Cerebellar cortex (tissue), 1 donor: ENCODE measurements at places on chromosomes 7 and 10.

DNA sequence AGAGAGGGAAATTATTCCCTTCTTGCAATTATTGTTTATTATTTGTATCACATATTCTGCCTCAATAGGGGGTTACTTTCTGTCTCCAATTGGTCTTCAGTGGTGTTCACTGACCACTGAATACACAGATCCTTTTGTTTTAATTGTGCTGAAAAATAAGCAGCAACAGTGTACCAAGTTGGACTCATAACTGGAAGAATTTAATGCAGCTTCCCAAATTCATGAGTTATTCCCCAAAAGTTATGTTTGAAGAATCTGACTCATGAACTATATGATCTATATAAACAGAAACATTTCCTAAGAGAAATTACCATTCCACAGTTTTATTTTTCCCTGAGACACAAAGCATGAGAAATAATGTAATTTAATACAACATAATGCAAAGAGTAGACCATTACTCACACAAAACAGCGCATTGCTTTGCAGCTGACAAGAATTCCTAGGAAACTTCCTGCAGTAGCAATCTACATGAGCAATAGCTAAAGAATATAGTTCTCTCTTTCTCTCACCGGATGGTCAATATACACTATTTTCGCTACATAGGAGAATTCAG is 479.2 kb downstream of the HTR7 start:
- DNase-seq = no peak

DNA sequence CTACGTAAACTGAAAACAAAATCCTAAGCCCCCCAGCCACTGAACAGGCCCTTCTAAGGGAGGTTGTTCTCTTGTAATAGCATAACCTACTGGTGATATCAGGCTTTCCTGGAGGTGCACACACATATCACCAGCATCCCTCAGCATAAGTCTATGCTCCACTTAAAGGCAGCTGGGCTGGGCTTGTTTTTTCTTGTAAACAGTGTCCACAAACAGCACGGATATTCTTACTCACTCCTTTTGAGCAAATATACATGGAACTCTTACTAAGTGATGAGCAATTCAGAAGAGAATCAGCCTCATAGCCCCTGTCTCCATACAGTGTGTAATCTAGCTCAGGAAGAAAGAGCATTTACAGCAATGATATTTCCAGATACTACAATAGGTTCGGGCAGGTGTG is 2.4 kb downstream of the LRIT1 start:
- no peak for DNase-seq

DNA sequence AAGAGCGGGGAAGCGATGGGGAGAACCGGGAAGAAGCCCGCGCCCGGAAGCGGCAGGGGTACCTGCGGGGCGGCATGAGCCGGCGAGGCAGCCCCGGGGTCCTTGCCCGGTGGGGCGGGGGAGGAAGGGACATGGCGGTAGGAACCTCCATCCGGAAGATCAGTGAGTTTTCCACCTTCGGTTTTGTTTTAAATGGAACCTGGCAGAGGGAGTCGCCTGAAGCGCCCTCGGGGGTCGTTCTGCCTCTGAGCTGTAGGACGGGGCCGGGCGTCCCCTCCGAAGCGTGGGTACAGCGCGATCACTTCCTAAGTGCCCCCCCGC is 471 bp downstream of the PFKP start:
- no peak for DNase-seq

DNA sequence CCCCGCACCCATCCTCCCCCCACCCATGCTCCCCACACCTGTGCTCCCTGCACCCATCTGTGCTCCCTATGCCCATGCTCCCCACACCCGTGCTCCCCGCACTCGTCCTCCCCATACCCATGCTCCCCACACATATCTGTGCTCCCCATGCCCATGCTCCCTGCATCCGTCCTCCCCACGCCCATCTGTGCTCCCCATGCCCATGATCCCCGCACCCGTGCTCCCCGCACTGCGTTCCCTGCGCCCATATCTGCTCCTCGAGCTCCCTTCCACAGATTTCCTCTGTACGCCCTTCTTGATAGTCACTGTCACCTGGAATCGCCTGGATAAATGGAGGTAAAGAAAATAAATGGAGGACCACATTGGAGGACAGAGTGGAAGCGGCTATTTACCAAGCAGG is 9.9 kb downstream of the DIP2C start:
- DNase-seq = no peak

DNA sequence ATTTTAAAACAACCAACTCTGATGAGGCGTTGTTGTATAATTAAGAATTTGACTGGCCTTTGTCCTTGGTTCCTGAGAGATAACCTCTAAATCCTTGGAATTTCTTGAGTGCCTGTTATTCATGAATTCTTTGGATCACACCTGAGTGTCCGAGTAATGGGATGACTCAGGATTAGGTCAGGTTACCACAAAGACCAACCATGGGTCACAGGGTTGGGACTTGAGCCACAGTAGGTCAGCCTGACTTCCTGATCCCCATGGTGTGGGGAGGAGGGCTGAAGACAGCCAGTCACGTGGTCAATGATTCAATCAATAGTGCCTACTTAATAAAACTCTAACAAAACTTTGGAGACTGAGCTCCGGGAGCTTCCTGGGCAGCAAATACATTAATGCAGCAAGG is 192.5 kb downstream of the GFRA1 start:
- DNase-seq = no peak
